ENCODE measurements at places on chromosomes 6 and 20.
A peak's percentile ranks its signal among the peaks of the same experiment; 100 is the strongest.

- no peak for DNase-seq
Measured at GRCh38 chr20:58150772-58151171, 77.7 kb downstream of the ANKRD60 start.

DNA sequence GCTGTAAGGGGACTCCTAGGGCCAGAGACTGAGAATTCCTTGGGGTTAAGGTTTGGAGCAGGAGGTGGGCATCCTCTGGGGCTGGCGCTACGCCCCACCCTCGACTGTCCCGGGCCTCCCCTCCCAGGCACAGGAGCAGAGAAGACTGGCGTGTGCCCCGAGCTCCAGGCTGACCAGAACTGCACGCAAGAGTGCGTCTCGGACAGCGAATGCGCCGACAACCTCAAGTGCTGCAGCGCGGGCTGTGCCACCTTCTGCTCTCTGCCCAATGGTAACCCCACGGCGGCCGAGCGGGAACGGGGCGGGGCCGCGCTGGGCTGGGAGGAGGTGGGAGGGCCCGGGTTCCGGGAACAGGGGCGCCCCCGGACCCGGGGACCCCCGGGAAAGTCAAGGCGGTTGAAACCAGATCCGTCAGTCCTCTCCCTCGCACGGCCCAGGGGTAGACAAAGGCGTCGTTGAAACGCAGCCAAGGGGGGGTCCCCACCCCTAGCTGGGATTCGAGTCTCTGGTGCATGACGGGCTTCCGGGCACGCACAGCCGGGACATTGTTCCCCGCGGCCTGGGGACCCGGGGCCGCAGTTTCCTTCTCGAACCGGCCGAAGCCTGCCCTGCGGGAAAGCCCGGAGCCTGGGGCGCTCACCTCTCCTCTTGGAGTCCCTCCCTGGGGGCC lies 844 bp downstream of the WFDC2 start:
- no peak for DNase-seq

- no peak for DNase-seq
Measured at GRCh38 chr20:10662151-10662550, 11.6 kb downstream of the JAG1 start.

DNA sequence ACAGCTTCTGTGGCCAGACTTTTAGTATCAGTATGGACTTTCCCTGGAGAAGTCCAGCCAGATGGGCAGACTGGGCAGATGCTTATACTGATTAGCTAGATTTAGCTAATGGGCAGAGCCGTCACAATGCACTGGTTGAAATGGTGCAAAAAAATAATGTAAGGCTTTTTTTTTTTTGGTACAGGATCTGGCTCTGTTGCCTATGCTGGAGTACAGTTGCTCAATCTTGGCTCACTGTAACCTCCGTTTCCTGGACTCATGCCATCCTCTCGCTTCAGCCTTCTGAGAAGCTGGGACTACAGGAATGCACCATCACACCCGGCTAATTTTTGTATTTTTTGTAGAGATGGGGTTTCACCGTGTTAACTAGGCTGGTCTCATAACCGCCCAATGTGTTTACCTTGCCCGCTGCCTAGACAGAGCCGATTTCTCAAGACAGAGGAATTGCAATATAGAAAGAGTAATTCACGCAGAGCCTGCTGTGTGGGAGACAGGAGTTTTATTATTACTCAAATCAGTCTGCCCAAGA lies 16.4 kb upstream of the KIFC1 start:
- DNase-seq: peak; percentile 70

DNA sequence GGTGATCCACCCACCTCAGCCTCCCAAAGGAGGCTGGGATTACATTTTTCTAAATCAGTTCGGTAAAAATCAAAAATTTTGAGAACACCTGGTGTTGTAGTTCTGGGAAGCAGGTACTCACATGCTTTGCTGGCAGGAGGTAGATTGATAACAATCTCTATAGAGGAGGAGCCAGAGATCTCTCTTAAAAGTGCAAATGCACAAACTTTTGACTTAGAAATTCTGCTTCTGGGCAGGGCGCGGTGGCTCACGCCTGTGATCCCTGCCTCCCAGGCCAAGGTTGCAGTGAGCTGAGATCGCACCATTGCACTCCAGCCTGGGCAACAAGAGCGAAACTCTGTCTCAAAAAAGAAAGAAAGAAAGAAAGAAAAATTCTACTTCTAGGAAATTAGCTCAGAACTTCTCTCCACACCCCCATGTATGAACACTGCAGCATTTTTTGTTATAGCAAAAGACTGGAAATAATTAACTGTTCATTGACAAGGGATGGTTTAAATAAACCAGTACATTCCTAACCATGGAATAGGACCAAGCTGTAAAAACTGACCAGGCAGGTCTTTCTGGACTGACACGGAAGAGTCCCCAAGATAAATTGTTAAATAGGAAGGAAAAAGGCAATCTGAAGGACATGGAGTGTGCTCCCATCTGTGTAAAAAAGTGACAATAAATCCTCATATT lies 14.4 kb upstream of the TRIB3 start:
- peak; percentile 86 for DNase-seq

- no peak for DNase-seq
Measured at GRCh38 chr20:33828967-33829560, 17.9 kb downstream of the CHMP4B start.

GRCh38 chr6:165552248-165552736 lies 110.7 kb downstream of the PDE10A start:
- DNase-seq: no peak

DNA sequence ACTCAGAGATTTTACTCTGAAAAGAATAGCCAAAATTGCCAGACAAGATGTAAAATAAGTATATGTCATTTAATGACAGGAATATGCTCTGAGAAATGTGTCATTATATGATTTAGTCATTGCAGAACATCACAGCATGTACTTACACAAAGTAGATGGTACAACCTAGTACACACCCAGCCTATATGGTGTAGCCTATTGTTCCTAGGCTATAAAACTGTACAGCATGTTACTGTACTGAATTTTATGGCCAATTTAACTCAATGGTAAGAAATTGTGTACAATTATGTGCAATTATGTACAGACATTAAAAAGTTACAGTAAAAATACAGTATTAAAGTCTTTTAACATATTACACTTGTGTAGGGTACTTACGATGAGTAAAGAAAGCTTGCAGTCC lies 311.9 kb upstream of the EPHA7 start:
- no peak for DNase-seq

- DNase-seq: no peak
Measured at GRCh38 chr20:59158673-59159072, 4.9 kb upstream of the ZNF831 start.
